ENCODE measurements at places on chromosomes 12 and 14. TPM values are rescaled to one million over a fixed set of nuclear protein-coding genes. Genes with fewer than 3 reads are reported as not detected.

The KCNK10 gene
- total RNA-seq = 0.02 TPM

The TEX52 gene
- total RNA-seq = not detected

The FAM90A1 gene
- total RNA-seq = 0.10 TPM

The SLC25A47 gene
- total RNA-seq = not detected

The SRRM4 gene
- total RNA-seq = not detected

The PMCH gene
- not detected for total RNA-seq

The CCDC196 gene
- total RNA-seq = not detected

The VWF gene
- total RNA-seq = 34.3 TPM

The LRTM2 gene
- not detected for total RNA-seq
